Activated CD4-positive, alpha-beta T cell treated with anti-CD3 and anti-CD28 coated beads for 36 hours (primary cell): ENCODE measurements at places on chromosomes 4 and X.

- DNase-seq, result no peak
Measured at GRCh38 chrX:39011454-39012221, 210.4 kb downstream of the MID1IP1 start.

DNA sequence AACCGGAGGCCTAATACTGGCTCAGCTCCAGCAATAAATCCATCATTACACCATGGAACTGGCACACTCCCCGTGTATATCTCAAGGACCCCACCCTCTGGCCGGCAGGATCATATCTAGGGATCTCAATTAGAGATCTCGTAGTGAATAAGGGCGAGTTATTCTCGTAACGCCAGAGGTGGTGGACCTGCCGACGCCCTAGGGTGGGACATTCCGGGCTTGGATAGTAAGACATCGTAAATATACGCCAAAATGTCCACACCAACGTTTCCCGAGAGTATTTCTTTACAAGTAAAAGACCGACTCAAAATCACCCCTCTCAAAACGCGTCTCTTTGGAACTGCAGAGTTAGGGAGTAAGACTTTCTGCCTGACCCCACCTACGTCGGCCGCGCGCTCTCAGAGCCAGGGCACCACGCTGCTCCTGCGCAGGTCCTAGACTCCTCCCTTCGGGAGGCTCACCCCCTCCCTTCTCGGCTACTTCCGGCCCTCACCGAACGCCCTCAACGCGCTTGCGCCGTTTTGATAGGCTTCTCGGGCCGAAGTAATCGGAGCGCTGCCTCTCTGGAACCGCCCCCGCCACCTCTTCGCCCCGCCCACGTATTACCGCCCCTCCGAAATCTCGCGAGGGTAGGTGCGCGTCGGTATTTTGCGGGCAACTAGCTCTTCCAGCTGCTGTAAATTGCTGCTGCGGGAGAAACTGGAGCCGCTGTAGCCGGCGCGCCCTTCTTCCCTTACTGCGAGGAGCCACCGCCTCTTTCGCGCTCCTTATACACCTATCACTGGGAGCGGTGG lies at the start of gene WDR44:
WDR44 (plus strand) TSS at position 643 of the 794 bp plus-strand sequence. CDS start 398 bp downstream, outside the sequence.
- peak; percentile 95 for DNase-seq

DNA sequence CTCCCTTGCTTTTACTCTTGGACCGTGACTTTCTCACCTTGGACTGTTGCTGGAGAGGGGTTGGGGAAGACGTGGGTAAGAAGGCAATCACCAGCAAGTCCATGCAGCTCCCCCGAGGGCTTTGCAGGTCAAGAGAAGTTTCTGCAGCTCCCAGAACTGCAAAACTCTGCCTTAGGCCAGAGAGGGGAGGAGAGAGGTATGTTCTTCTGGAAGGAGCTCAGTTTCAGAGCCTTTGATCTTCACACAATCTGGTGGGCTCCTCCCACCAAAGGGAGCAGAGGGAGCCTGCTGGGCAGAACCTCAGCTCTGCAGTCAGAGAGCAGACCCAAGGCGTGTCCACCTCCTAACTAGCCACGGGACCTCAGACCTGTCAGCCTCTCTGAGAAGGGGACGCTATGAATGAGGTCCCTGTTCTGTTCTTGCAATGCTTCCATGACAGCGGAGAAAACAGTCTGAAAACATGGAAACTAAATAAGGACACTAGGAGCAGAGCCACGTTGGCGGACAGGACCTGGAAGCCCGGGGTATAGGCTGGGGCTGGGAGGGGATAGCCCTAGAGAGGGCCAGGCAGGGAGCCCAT lies 92.8 kb downstream of the EVC2 start:
- DNase-seq, result no peak

- DNase-seq, result no peak
Measured at GRCh38 chrX:57232658-57233360, 53.7 kb upstream of the FAAH2 start.

GRCh38 chr4:187084701-187085100 lies 361.0 kb upstream of the FAT1 start:
- DNase-seq, result no peak

- no peak for DNase-seq
Measured at GRCh38 chr4:103774326-103774825, 54.6 kb upstream of the TACR3 start.

- DNase-seq, result no peak
Measured at GRCh38 chr4:181272422-181272821, 970.8 kb upstream of the TENM3 start.

- DNase-seq, result no peak
Measured at GRCh38 chr4:2606960-2607506, 70.6 kb downstream of the FAM193A start.

- DNase-seq, result no peak
Measured at GRCh38 chrX:39507617-39508299, 590.0 kb downstream of the BCOR start.

- DNase-seq, result no peak
Measured at GRCh38 chr4:40502220-40502619, 127.4 kb downstream of the RBM47 start.

- DNase-seq, result no peak
Measured at GRCh38 chr4:102227388-102227787, 117.9 kb downstream of the SLC39A8 start.

GRCh38 chr4:69360271-69360670 lies 80.0 kb downstream of the UGT2B28 start:
- DNase-seq, result no peak

- DNase-seq, result no peak
Measured at GRCh38 chr4:21184788-21185187, 484.5 kb downstream of the PACRGL start.

GRCh38 chrX:36961590-36961989 lies 46.6 kb upstream of the FAM47C start:
- no peak for DNase-seq

GRCh38 chr4:77073106-77073809 lies 2.5 kb downstream of the CCNI start:
- DNase-seq, result no peak

DNA sequence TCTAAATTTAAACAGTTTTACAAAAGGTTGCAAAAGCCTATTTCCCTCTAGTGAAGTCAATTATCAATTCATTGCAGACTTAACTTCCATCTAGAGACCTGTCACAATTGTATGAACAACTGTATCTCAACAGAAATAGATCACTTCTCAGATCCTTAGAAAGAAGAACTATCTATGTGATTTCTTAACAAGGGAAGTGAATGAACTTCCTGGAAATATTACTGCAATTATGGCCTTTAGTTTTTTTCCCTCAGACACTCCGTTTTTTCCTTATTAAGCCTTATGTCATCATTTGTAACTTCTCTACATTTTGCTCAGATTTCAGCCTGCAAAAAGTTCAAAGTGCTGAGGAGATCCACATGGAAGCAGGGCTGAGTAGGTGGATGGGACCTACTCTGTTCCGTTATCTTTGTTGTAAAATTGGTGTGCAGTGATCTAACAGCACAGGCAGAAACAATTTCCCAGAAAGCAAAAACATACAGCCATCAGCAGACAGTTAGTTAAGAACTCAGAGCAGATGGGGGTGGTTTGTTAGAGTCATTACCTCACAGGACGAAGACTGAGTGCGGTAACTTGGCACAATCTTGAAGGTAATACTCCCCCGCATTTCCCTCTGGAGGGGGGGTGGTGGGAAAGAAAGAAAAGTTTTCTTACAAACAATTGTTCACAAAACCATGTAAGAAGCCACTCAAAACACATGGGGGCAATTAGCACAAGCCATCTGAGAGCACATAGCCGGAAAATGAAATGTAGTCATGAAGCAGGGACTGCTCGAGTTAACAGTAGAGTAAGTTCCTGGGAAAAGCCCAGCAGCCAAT lies 112.3 kb downstream of the NYX start:
- peak; percentile 38 for DNase-seq

DNA sequence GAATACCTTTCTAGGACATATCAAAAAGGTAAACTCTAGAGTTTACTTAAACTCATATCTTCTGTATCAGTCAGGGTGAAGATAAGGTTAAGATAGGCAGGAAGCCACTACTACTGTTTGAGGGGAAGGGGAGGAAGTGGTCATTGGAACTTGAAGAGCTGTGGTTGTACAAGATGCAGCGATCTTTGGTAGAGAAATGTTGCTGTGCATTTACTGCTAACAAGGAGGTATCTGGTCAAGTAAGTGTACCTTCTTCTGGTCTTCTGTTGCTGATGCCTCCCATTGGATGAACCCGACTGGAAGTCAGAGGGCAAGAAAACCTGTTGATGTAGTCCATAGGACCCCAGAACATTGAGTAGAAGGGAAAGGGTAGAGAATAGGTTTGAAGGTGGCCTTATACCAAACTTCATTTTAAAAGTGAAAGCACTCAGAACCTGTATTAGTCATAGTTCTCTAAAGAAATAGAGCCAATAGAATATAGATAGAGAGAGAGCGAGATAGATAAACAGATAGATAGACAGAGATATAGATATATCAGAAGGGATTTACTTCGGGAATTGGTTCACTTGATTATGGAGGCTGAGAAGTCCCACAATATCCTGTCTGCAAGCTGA lies 47.9 kb upstream of the TSPAN5 start:
- no peak for DNase-seq
